Occipital lobe (tissue), 3 donors: ENCODE measurements at places on chromosomes 7 and 10.

DNA sequence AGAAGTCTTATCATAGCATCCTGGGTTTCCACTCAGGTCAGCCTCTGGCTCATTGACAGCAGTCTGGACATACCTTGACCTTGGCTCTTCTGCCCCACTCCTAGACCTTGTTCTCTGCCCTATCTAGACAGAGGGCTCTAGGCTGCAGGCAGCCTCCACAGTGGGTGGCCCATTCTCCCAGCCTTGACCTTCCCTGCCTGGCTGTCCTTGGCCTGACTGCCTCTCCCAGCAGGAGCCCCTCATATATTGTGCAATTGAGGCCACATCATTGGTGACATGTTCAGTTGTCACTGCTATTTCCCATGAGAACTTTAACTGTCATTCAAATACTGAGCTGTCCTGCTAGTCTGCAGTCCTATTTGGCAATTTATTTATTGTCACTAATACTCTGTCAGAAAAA is 503.4 kb downstream of the PLXNA4 start:
- DNase-seq = no peak

GRCh38 chr10:78739444-78740053 is 329.2 kb upstream of the ZMIZ1 start:
- DNase-seq = no peak

- DNase-seq = no peak
Observed at GRCh38 chr7:37769291-37769690, 79.1 kb upstream of the NME8 start.

DNA sequence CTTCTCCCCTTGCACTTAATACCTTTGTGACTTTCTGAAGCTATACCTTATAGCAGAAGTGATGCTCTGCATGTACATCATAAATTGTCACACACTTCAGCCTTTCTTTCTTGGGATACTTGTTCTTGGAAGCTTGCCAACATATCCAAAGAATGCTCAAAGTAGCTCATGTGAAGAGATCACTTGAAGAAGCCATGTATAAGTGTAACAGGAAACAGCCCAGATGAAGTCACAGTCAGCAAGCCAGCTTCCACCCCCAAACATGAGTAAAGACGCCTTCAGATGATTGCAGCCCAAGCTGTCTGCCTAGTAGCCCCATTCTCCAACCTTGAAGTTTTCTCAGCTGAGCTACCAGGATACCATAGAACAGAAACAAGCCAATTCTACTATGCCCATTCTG is 50.9 kb downstream of the DGKB start:
- DNase-seq = no peak

GRCh38 chr7:150719436-150719835 is 3.0 kb downstream of the GIMAP1 start:
- DNase-seq = no peak

GRCh38 chr7:35650751-35651150 is 44.2 kb downstream of the HERPUD2 start:
- no peak for DNase-seq

GRCh38 chr10:122264436-122264835 is 6.7 kb upstream of the BTBD16 start:
- no peak for DNase-seq

- peak; percentile 59 for DNase-seq
Observed at GRCh38 chr10:77501152-77501845, 136.3 kb downstream of the KCNMA1 start.

DNA sequence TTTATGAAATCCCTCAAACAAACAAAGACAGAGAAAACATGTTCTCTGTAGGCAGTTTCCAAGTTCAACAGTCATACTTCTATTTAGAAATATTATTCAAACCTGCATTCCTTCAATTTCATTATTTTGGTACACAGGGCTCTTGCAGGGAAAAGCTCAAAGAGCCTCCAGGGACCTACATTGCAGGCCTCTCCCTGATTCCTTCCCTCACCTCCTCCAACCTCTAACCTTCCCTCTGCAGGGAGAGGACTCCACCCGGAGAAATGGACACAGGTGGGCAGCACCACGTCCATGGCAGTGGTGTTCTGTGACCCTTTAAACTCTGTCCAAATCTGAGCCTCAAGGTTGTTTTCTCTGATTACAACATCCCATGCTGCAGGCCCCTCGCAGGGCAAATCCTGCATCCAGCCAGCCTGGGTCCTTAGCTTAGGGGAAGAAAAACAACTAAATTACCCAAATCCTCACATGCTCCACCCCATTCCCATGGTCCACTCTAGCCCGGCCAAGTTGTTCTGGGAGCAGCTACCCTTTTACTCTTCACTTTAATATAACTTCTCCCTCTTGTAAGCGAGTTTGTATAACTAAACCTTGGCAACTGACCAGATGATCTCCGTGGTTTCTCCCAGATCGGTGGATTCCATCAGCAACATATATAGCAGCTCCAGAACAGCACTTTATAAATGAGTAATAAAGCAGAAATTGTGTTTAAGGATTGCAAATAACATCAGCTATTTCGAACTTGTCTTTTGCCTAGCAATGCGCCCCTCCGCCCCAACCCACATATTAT is 129.8 kb downstream of the CUBN start:
- DNase-seq = no peak

DNA sequence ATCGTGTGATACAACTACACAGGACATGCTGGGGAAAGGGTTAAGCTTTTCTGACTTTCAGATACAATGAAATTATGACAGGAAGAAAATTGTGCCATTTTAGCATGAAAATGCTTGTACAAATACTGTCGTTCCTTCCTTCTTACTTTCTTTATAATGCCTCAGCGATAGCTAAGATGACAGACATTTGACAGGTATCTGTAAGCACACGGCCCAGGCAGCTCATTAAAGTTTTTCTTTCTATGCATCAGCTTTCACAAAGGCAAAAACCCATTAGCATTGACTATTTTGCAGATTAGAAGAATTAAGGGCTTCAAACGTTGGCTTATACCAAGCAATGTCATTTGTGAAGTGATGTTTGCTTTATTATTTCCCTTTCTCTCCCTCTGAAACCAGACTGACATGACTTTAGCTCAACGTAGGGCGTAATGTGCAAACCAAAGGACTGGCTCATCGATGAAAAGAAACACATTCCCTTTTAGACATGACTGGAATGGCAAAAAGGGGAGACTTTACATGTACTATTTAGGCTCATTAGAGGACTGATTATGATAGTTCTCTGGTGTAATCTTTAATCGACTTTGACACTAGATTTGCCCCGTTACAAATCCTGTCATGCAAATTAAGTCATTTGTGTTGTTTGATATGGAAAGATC is 258.4 kb upstream of the SP8 start:
- no peak for DNase-seq

DNA sequence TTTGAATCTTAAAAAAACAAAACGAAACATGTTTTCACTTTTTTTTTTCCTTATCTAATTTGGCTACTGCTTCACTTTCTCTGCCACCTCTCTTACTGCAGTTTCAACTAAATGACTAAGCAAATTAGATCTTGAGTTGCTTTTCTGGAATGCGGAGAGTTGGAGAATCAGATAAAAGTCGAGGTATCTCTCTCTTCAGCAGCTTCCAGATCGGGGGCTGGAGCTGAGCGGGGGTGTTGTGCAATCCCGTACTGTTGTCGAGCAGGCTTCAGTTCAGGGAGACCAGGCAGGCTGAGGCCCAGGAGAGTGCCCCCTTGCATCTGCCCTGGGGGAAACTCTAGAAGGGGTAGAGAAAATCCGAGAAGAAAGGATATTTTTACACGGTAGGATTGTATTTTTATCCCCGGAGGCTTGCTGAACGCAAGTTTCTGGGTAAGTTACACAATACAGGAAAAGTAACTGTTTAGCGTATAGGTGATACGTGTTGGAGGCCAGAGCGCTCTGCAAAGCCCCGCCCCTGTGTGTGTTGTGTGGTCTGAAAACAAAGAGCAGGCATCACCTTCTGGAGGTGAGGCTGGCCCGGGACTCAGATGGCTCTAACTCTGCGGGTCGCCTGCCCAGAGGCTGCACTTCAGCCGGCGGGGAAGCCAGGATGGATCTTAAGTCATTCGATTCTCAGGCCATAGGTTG is 116.6 kb downstream of the KLF6 start:
- peak; percentile 11 for DNase-seq

GRCh38 chr10:12177642-12178041 is 18.0 kb downstream of the NUDT5 start:
- no peak for DNase-seq

DNA sequence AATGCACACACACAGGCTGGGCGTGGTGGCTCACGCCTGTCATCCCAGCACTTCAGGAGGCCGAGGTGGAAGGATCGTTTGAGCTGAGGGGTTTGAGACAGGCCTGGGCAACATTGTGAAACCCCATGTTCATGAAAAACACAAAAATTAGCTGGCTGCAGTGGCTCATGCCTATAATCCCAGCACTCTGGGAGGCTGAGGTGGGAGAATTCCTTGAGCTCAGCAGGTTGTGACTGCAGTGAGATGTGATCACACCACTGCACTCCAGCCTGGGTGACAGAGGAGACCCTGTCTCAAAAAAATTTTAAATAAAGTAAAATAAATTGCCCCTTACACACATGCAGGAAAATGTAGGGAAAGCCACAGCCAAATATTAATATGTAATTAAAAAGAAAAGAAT is 44.1 kb downstream of the RNF32 start:
- DNase-seq = no peak

DNA sequence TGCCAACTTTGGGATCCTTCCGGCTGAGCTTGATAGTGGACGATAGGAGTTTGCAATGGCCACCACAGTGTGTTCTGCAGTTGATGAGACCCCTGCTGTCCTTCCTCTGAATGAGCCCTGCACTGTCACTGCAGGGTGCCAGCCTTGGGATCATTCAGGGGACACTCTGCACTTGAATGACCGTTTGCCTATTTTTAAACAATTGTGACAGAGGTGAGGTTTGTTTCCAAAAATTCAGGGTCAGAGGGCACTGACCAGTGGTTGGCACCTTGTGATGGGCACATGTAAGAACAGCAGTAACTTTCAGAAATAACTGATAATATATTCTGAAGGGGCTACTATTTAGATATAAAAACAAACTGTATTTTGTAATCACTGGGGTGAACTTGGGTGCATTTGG is 48.5 kb upstream of the ADARB2 start:
- no peak for DNase-seq

DNA sequence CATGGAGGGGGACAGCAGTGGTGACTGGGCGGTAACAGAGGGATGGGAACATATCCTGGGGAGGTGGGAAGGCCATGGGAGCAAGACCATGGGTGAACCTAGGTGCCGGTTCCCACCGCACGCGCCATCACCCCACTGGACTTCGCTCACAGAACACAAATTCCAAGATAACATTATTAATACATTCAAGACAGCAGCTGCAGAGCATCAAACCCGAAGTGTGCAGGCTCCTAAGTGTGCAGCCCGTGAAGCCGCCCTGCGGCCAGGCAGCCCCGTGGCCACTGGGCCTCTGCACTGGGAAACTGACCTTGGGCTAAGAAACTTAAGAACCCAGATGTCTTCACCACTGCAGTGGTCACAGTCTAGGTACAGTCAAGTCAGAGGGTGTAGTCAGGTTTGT is 42.8 kb upstream of the ZRANB1 start:
- DNase-seq = no peak

DNA sequence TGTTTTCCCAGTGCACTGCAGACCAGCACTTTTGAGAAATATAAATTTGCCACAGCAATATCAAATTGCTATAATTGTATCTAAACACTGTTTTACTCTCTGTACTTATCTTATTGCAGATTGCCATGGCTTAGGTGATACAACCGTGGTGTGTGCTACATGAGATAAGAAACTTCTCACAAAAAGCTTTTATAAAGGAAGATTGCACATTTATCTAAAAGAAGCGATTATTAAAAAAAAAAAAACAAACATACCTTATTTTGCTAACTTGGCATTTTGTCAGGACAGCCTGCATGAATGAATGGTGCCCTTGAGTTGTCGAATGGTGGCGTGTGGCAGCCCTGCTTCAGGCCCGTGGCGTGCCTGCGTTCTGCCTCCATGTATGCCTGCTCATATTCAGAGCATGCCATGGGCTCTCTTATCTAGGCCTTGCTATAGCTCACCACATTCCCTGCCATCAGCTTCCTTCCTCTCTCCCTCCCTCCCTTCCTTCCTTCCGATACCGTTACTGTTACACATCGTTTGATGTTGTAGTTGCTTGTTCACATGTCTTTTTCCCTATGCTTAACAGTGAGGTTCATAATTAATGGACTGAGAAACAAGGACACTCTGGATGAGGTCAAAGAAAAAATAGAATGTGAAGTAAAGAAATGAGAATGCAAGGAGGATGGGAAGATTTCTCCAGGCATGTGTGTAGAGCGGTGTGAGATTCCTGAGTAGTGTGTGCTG is 34.9 kb downstream of the PRKAR2B start:
- DNase-seq = no peak

DNA sequence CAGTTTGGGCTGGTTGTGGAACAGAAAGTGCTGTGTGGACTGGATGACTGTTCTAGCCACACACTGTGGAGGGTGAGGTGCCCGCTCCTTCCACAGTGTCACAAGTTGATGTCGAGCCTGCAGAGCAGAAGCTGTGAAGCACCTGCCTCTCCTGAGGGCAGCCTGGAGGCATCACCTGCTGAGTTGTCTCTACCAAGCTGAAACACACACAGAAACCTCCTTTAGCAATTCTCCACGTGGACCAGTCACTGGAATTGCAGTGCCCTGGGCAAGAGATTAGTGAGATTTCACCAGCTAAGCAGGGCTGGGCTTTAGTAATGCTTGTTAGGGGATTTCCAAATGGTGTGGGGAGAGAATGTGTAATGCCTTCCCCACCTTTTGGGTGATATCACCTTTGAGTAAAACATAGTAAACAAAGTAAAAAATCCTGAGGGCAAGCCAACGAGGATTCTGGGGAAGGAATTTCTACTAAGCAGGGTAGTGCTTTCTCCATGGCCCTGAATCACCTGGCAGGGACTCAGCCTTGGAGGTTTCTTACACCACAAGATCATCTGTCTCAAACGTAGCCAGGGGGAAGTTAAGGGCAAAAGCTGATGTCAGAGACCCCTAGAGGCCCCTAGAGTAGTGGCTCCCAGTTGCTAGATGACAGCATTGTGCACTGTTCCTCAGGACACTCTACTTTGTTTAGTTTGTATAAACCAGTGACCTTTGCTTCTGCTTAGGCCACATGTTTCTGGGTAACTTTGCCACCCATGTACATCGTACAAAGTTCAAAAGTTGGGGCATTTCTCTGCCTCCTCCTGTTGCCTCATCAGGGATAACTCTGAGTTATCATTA is 233.1 kb upstream of the IGFBP3 start:
- DNase-seq = no peak

DNA sequence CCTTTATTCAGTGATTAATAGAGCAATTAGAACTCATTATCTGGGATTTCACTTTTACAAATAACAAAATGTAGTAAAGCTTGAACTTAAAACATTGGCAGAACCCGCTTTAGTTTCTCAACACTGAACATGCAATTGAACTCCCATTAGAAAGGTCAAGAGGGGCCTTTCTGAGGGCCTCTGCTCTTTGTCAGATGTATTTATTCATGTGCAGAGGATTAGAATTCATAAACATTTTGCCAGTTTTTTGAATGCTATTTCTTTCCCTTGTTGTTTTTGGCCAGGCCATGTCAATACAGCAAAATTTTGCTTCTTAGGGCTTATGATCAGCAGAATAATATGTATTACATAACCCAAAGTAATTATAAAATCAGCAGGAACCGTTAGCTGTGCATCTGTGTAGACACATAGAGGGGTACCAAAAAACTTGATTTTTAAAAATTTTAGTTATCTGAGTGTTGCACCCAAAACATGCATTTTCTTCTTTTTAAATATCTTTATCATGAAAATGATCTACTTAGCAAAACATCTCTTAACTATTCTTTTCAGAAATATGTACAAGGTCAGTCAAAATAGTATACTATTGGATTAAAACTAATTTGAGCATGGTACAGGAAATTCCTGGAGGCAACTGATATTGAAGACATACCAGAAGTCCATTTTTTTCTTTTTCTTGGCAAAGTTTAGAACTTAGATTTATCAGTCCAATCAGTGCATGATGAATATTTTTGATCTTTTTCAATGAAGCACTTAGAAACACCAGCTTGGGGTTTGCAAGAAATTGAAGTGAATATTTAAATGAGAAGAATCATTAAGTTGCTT is 177.5 kb downstream of the TWIST1 start:
- no peak for DNase-seq
